ENCODE measurements at places on chromosomes 4 and X.

DNA sequence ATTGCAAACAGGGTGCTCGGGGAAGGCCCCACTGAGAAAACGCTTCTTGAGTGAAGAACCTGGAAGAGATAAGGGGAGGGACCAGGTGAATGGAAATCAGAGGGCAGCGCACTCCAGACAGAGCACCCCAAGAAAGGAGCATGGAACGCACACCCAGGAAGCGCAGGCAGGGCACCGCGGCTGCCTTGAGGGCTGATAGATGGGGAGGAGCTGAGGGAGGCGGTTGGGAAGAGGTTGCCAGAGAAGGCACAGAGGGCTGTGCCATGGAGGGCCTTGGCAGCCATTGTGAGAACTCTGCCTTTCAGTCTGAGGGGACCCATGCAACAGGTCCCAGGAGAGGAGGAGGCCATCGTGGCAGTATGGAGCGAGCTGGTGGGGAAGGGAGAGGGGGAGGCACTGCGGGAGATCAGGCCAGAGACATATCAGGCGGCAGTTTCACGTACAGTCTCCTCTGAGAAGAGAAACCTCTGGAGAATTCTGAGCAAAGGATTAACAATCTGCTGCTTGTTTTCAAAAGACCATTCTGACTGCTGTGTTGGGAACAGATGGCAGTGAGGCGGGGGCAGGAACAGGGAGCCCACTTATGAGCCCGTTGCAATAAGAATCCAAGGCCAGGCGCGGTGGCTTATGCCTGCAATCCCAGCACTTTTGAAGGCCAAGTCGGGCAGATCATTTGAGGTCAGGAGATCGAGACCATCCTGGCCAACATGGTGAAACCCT, 83.7 kb downstream of the PCYT1B start:
- DNase-seq, result no peak

DNA sequence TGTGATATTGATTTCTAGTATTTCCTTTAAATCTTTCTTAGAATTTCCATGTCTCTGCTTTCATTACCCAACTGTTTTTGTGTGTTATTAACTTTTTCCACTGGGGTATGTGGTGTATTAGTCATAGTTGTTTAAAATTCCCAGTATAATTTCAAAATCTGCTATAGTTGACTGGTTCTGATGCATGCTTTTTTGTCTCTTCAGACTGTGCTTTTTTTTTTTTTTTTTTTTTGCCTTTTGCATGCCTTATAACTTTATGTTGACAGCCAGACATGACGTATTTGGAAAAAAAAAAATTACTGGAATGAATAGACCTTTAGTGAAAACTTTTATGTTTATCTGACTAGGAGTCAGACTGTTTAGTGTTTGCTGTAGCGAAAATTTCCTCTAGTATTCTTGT, 580.4 kb downstream of the ANKRD50 start:
- DNase-seq, result no peak

DNA sequence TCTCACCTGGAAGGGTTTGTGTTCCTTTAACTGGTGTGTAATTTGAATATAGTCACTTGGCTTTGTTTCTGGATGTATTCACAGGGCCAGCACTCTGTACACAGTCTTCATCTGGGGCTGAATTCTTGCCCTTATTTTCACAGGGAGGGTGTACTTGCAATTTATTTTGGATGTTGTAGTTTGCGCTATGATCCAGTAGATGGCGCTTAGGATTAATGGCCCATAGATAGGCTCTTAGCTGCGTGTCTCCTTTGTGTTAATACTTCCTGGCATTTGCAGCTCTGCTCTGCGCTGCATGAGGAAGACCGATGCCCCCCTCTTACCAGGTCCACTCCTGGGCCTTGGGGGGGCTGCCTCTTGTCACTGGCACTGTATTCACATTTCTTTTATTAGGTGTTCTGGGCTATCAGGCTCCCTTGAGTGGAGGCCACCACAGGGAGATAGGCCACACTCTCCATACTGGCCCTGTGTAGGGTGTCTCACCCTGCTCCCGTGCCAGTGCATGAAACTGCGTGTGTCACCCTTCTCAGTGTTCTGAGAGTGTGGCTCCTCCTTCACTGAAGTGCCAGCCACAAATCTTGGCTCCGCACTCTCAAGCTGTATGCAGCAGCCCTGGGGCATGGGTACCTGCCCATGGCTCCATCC, 562.2 kb downstream of the ZIC3 start:
- DNase-seq, result no peak

DNA sequence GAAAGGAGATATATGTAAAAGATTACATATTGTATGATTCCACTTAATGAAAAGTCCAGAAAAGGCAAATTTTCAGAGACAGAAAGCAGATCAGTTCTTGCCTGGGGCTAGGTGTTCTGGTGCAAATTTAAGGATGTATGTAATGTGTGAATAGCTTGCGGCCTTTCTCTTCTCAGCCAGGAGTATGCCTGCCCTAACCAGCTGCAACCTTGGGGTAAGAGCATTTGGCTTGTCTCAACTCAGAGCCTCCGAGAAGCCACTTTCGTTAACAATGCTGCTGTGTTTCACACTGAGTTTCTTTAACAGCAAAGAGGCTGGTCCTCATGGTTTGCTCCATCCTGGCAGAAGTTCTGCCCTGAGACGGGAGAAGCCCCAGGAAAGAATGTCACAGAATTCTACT, 102.7 kb downstream of the SPCS3 start:
- no peak for DNase-seq

DNA sequence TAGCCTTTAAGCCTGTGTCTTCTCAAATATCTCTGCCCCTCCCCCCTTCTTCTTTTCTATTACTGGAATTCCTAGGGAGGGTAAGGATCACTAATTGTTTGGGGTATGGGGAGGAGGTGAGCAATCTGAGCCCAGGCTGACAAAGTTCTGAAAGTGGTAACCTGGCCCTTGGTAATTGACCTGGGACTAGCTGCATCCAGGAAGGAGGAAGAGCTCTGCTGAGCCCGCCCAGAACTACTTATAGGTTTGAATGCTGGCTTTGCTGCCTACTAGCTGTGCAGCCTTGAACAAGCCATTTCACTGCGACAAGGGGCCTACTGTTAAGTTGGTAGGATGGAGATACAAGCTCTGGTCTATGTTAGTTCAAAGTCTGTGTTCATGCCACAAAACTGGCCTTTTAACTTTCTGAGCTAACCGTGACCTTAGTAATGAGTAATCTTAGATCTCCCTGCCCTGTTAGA, 37.8 kb downstream of the DGKK start:
- no peak for DNase-seq

DNA sequence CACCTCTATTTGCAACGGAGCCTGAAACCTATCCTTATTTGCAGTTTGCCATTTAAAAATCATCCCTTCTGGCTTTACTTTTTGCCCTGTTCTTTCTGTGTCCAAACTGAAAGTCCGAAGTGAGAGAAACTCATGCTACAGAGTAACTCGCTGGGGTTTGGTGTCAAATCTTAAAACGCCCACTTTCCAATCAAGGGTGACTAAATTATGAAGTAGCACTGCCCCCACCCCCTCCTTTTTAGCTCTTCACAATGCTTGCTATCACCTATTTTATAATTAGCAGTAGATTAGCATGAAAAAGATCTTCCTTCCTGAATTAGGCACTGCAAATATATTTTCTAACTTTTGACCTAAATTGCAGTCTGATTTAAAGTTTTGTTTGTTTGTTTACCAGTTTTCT, 52.5 kb downstream of the VGLL1 start:
- DNase-seq, result no peak

Data from activated CD4-positive, alpha-beta T cell treated with anti-CD3 and anti-CD28 coated beads for 1 hour (primary cell).